Activated naive CD4-positive, alpha-beta T cell treated with anti-CD3 and anti-CD28 coated beads for 36 hours (primary cell): ENCODE measurements at places on chromosomes 2 and 18. TPM values are rescaled to one million over a fixed set of nuclear protein-coding genes. Genes with fewer than 3 reads are reported as not detected.

FHOD3 gene
- total RNA-seq: not detected

ANKRD23 gene
- 4.2 TPM for total RNA-seq

GRCh38 chr2:42736598-42737322 lies 27.2 kb downstream of the OXER1 start:
- no peaks in the 10 kb centered on the region for H3K27me3 ChIP-seq
- no peak for DNase-seq
- H3K4me3 ChIP-seq: no peak overlapping the region
- H3K36me3 ChIP-seq: peaks cover 61% of the 10 kb centered on the region

DNA sequence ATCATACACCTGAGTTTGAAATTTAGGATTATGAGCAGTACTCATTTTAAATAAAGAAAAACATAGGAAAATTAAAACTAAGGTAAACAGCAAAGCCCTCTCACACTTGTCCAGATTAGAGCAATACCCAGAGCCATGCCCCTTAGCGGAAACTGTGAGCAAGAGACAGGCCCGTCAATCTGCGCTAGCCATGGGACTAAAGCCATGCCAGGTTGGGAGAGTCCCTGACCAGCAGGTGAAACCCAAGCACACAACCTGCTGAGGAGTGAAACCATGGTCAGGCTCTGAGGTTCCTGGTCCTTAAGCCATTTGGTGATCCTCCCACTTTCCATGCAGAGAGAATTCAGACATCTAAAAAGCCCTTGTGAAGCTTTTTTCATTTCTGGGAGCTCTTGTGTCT lies 494.3 kb downstream of the STK39 start:
- H3K27me3 ChIP-seq: peaks cover 11% of the 10 kb centered on the region
- H3K4me3 ChIP-seq: no peak overlapping the region
- no peak overlapping the region for H3K27ac ChIP-seq
- H3K4me1 ChIP-seq: no peaks in the 10 kb centered on the region

DNA sequence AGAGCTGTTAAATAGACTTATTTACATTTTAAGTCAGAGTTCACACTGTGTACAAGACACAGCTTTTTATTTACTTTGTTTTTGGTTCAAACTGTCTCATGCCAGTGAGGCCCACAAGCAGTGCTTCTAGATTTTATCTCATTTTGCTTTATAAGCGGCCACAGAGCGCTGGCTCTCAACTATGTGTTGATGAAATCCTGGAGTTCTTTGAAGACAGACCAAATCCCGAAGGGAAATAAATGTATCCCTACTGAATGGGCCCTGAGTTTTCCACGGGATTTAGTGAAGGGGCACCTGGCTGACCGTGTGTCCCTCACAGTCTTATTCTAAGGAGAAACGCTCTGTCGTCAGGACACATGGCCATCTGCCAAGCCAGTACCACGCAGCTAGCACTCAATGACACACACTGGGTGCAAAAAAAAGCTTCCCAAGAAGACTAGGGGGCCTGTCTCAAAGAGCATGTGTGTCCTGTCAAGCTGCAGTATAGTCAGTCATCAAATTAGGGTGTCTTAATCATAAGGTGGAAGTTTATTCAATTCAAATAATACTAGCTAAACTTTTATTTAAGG lies 23.4 kb downstream of the LYPD1 start:
- H3K27me3 ChIP-seq: peaks cover 15% of the 10 kb centered on the region
- no peaks in the 10 kb centered on the region for H3K36me3 ChIP-seq
- no peak overlapping the region for H3K27ac ChIP-seq
- no peak overlapping the region for H3K4me3 ChIP-seq
- DNase-seq: no peak
- no peaks in the 10 kb centered on the region for H3K4me1 ChIP-seq

PLGLB2 gene
- total RNA-seq: 0.10 TPM

RGPD3 gene
- not detected for total RNA-seq

GRCh38 chr2:204425821-204426220 lies 119.5 kb upstream of the PARD3B start:
- no peak overlapping the region for H3K27ac ChIP-seq
- peaks cover 19% of the 10 kb centered on the region for H3K27me3 ChIP-seq
- DNase-seq: no peak
- H3K36me3 ChIP-seq: no peaks in the 10 kb centered on the region
- H3K4me3 ChIP-seq: no peak overlapping the region
- no peaks in the 10 kb centered on the region for H3K4me1 ChIP-seq
